ENCODE measurements at places on chromosomes 4 and X.
A peak's percentile ranks its signal among the peaks of the same experiment; 100 is the strongest.

- no peak for DNase-seq
Observed at GRCh38 chr4:70306076-70306475, 28.7 kb upstream of the CABS1 start.

DNA sequence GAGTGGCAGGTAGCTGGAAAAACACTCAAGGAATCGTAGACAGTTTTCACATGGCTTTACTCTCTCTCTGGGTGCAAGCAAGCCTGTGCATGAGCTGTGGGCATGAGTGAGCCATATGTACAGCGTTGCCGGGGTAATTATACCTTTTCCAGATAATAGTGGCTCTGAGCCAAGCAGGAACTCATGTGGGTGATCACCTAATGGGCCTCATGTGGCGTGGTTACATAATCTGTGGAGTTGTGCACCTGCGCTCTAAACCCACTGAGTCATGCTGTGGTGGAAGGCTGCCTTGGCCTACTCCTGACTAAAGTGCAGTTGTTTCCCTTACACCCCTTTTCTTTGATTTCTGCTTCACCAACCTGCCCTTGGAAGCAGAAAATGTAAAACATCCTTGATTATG, 1564.5 kb upstream of the PCDH10 start:
- DNase-seq: no peak

GRCh38 chrX:103687073-103687695, 685 bp upstream of the MORF4L2 start:
- DNase-seq: peak; percentile 68

DNA sequence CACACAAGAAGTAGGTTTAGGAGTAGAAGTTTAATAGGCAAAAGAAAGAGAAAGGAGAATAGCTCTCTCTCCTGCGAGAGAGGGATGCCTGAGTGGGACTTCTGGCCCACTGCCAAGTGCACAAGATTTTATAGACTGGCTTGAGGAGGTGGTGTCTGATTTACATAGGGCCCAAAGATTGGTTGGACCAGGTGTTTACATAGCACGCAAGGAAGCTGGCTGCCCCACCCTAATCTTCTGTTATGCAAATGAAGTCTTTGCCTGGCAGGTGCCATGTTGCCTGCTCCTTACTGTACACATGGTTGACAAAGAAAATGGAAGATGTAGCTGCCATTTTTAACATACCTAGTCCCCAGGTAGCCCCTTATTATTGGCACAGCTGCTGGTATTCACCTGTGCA, 170.8 kb upstream of the GATB start:
- DNase-seq: no peak

GRCh38 chrX:34875204-34875603, 67.4 kb upstream of the FAM47B start:
- no peak for DNase-seq

DNA sequence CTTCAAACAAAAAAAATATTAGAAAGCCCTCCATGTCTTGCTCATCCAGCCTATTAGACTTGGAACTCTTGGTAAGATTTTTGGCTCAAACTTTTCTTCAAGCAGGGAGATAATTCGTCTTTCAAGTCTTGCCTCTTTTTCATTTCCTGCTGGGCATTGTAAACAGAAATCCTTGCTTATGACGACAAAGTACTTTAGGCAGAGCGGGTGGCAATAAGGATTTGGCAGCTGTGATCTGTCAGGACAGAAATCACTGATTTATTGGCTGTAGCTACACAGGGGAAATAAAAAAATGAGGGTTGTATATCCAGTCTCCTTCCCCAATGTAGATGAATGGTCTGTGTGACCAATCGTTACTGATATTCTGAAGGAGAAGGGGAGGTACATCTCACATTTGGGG, 121.6 kb downstream of the SLC4A4 start:
- DNase-seq: no peak

- DNase-seq: no peak
Observed at GRCh38 chr4:102281171-102281839, 64.0 kb downstream of the SLC39A8 start.

DNA sequence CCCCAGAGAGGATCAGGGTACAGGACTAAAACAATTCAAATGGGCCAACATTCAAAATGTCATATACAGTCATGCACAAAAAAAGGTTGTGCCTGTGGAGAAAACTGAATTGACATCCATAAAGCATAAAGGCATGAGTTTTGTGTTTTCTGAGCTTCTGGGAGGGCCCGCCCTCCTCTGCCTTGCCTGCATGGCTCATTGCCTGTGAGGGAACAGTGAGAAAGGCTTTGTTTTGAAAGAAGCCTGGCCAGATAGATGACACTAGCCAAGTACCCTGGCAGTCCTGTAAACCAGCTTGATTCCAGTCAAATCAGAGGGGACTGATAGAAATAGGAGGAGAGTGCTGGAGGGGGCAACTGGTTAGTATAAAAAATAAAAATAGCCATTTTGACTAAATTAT, 194.3 kb downstream of the KIT start:
- DNase-seq: no peak

GRCh38 chrX:108361316-108361715, 76.9 kb downstream of the COL4A6 start:
- DNase-seq: no peak

GRCh38 chrX:38375891-38376290, 23.5 kb downstream of the OTC start:
- no peak for DNase-seq

- no peak for DNase-seq
Observed at GRCh38 chrX:103562801-103563200, 22.5 kb upstream of the TCEAL4 start.

- DNase-seq: no peak
Observed at GRCh38 chr4:66769441-66769840, 775.9 kb downstream of the CENPC start.

- DNase-seq: no peak
Observed at GRCh38 chr4:52836678-52837077, 25.4 kb upstream of the RASL11B start.

DNA sequence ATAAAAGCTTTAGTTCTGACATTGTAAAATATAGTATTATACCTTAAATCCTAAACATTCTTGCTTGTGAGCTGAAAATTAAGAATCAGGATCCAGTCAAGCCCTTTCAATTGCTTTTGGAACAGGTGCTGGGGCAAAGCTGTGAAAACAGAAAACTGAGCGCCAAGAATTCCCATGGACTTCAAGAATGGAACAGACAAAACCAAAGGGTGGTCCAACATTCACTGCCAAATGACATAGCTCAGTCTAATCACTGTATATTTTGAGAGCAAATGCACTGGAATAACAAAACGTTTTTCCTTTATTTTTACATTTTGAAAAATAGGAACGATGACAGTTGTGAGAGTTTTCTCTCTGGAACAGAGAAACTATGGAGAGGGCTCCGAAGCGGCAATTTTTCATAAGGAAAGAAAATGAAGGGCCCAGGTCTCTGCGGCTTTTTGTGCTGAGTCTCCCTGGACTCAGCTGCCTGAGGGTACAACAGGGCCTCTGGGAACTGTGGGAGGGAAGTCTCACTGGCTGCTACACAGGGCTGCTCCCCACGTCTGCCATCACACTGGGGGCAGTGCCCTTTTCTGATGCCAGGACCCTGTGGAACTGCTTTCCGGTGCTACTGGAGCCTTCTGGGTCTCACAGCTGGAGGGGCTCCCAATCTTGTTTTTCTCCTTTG, 56.0 kb upstream of the BMPR1B start:
- DNase-seq: no peak

GRCh38 chrX:67692246-67692645, 148.4 kb downstream of the AR start:
- no peak for DNase-seq

DNA sequence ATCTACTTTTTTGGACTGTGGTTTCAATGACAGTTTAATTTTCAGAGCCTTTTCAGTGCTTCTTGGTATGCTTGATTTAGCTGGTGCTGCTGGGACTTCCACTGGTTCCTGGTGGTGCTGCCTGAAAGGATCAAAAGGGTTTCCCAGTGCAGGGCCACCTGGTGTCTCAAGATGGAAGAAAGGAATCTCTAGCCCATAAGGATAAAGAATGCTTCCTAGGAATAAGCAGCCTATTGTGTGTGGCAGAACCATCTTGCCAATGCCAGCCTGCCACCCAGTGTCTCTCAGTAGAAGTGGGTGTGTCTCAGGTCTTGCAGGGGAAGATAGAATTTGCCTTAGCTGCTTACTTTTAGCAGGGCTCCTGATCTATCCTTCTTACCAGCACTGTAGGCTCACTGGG, 15.0 kb upstream of the RAI2 start:
- no peak for DNase-seq

DNA sequence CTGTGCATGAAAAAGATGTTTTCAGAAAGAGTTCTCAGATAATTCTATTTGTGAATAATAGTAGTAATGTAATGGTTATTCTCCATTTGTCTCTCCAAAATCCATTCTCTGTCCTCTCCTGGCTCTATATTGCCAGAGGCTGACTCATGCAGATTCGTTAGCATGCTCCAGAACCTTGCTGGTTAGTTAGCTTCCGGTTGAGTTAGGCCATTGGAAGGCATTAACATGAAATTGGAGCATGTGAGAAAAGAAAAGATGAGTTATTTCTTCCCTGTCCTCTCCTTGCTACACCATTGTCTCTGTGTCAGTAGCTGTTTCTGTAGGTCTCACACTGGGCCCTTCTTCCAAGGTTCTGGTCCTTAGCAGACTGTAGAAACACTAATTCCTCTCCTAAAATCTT, 23.5 kb upstream of the PRDM8 start:
- no peak for DNase-seq

DNA sequence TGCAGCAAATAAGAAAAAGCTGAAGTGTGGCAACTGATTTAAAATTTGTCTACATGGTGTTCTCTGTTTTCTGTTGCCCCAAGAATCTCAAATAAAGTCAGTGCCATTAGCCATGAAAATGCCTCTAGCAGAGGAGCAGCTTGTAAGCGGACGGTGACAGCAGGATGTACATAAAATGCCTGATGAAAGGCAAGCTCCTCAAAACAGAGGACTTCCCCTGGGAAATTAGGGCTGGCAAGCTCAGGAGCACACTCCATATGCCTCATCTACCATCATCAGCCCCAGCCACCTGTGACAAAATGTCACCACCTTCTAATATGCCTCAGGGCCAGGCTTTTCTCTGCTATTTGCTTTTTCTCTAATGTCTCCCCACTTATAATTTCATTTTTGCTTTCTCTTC, 54.5 kb downstream of the ASB9 start:
- no peak for DNase-seq

- no peak for DNase-seq
Observed at GRCh38 chr4:28886934-28887333, 1833.2 kb upstream of the PCDH7 start.

GRCh38 chr4:123603165-123603564, 206.6 kb downstream of the SPRY1 start:
- no peak for DNase-seq

DNA sequence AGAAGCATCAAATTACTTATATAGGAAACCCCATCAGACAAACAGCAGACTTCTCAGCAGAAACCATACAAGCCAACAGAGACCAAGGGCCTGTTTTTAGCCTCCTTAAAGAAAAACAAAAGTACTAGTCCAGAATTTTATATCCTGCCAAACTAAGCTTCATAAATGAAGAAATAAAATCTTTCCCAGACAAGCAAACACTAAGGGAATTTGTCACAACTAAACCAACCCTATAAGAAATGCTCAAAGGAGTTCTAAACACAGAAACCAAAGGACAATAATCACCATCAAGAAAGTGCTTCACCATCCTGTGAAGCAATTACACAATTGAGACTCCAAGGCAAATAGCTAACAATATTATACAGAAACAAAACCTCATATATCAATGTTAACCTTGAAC, 238.6 kb downstream of the NKX6-1 start:
- no peak for DNase-seq

- DNase-seq: no peak
Observed at GRCh38 chrX:13790206-13791131, 26.4 kb downstream of the GPM6B start.

GRCh38 chrX:56802921-56803849, 74.1 kb downstream of the NBDY start:
- peak; percentile 17 for DNase-seq

DNA sequence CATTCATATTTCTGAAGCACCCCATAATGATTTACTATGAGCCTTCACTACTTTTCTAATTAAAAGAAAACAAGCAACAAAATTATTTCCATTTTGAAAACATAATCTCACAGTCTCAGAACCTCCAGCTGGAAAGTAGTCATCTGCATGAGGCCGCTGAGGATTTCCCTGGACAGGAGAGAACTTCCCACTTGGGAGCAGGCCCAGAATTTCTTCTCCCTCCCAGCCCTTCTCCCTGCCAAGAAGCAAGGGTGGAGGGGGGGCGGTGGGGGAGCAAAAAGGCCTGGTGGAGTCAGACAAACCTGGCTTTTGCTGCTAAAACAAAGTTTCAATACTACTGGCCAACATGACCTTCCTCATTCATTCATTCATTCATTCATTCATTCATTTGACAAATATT, 167.3 kb downstream of the PJA1 start:
- no peak for DNase-seq

GRCh38 chr4:2824329-2824835, 19.3 kb upstream of the ADD1 start:
- no peak for DNase-seq

DNA sequence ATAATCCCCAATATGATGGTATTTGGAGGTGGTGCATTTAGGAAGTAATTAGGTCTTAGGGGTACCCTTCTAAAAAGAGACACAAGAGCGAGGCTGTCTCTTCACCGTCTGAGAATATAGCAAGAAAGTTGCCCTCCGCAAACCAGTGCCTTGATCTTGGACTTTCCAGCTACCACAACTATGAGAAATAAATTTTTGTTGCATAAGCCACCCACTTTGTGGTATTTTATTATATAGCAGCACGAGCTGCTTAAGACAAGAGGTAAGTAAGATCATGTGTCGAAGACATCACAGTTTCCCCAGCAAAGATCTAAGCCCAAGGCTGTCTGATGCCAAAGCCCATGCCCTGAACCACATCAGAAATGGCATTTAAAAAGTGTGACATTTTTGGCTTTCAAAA, 9.6 kb upstream of the EXOSC9 start:
- no peak for DNase-seq

DNA sequence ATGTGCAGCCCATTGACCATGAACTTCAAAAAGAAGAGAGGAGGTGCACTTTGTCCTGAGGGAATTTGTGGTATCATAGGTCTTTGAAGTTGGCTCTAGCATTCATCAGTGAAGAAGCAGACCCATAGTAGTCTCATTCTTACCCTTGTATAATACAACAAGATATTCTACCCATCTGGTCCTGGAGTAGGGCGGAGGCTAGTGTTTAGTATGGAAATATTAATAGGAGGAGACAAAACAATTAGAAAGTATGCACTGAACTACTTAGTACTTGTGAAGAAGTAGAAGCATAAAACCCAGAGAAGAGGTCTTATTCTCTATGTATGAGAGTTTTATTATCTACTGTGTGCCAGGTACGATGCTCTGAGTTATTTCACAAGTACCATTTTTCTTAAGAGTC, 189.0 kb downstream of the AASDH start:
- DNase-seq: no peak

DNA sequence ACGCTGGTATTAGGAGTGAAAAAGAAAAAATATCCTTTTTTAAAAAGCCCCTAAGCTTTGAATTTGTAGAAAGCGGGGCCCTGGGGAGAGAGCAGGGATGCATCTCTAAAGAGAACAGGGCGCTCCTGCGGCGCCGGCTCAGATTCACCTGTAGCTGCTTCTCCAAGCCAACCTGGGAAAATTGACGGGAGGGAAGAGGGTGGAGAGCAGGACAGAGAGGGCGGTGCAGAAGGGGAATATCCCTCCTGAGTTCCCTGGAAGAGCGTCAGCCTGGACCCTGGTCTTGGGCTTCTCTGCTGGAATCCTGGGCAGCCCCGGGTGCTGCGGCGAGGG, 776 bp upstream of the SOWAHD start:
- DNase-seq: no peak

- DNase-seq: no peak
Observed at GRCh38 chr4:41119867-41120295, 94.5 kb downstream of the APBB2 start.

Measured in stimulated activated CD4-positive, alpha-beta T cell treated with anti-CD3 and anti-CD28 coated beads, Interleukin-12 subunit alpha, Interleukin-12 subunit beta, amount 100 ng/mL, for 24 hours (primary cell).